GM19239 (cell line): ENCODE measurements at places on chromosomes 3 and 15.

- DNase-seq, result no peak
These were observed 4.5 kb upstream of the TAFA4 start for GRCh38 chr3:68936856-68937255.

GRCh38 chr15:23787346-23788105 is 100.4 kb upstream of the NDN start:
- no peak for DNase-seq

DNA sequence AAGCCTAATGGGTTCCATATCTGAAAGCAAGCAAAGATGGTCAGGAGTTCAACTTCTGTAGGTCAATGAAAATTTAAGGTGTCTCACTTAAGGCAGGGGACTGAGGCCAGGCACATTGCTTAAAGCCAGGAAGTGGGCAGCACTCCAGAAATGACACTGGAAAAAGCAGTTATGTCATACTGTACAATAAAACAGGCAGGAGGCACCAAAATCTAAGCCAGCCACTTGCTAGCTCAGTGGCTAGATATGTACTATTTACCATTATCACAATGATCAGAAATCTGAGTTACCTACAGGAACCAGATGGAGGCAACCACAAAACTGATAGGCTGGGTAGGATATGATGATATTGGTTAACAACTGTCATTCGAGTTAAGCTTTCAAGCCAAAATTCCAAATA is 57.3 kb downstream of the FRMD5 start:
- DNase-seq, result no peak

DNA sequence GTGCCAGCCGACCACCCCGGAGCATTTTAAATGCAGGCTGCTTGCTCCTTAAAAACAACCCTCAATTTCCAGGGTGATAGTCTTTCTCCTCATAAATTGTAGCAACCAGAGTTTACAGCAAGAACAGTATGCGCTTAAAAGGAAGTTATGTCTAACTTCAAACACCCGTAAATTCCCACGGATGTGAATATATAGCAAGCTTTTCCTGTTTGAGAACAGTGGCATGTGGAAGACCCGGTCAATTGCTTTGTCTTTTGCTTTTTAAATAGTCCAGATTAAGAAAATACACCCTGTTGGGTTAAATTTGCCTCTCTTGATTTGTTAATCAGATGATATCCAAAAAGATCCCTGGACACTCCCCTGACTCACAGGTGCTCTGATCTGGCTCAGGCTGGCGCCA is 20.8 kb downstream of the MRPS25 start:
- no peak for DNase-seq

GRCh38 chr3:195550723-195551122 is 7.6 kb upstream of the PPP1R2 start:
- DNase-seq, result no peak

DNA sequence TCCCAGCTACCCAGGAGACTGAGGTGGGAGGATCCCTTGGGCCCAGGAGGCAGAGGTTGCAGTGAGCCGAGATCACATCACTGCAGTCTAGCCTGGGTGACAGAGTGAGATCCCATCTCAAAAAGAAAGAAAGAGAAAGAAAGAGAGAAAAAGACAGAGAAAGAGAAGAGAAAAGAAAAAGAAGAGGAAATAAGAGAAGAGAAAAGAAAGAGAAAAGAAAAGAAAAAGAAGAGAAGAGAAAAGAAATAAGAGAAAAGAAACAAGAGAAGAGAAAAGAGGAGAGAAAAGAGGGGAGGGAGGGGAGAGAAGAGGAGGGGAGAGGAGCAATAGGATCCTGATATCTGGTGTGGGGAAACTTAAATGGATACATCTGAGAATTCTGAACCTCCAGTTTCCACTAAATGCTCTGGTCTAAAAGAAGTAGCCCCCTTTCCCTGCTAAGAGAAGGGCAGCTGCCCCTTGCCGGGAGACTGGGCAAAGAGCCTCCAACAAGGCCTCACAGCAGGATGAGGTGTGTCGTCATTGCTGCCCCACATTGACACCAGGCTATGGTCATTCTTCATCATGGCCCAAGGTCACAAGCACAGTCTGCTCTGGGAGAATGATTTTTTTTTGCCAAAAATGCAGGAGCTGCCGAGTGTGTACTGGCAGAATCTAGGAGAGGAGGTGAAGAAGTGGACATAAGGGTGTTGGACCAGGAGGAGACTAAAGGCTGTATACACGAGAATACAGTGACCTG is 21.1 kb upstream of the COMMD4 start:
- DNase-seq, result no peak

DNA sequence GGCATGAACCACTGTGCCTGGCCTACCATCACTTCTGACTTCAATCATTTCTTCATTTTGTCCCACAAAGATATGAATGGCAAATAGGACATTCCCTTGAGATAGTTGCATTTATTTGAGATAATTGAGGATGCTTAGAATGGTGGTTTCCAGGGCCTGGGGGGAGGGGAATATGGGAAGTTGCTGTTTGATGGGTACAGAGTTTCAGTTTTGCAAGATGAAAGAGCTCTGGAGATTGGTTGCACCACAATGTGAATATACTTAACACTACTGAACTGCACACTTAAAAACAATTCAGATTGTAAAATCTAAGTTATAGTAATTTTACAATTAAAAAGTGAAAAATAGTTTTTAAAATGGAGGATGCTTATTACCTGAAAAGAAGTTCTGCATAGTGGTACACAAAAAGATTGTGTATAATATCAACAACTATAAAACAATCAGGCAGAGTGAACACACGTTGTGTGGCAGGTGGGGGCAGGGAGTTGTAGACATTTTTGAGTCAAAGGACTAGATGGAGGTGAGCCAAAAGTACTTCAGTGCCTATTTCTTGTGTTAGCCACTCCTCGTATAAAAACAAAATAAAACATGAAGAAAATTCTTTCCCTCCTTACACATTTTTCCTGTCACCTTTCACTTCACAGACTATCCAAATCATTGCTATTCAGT is 18.5 kb upstream of the RIOX2 start:
- DNase-seq, result no peak

- no peak for DNase-seq
These were observed 8.0 kb downstream of the POC1A start for GRCh38 chr3:52146189-52146588.

DNA sequence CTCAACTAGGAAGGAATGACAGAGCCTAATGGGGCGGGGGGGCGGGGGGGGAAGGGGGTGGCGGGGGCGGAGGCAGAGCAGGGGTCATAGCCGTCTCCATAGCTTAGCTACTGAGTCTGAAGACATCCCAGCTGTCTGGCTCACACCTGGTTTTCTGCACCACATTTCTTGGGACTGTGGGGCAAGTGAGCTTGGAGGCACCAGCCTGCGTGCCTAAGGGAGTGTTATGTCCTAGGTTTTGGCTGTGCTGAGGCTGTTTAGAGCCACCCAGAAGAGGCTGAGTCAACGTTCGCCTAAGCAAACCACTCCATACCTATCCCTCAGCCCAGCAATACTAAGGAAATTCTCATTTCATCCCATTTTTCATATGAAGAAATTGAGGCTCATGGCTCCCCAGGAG is 1.4 kb downstream of the IL17RD start:
- DNase-seq, result no peak

- DNase-seq, result no peak
These were observed 73.8 kb upstream of the HEG1 start for GRCh38 chr3:125129512-125129997.

DNA sequence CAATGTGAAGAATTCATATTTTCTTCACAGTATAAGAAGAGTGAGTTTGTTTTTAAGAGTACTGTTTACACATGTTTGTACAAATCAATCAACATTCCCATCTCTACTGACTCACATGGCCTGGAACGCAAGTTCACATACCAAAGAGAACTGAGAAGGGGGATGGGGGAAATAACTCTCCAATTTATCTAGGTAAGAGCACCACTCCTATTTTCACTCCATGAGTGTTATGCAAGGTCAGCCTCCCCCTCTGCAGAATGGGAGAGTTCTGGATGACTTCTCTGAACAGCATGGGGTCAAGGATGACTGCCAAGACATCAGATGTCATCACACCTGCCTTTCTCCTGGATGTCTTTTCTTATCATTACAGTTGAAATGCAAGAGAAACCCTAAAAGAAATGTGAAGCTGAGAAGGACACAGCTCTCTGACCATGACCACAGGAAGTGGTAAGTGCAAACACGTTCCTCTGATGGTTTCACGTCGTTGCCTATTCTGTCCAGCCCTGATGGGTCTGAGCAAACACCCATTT is 95.2 kb downstream of the SEMA6D start:
- DNase-seq, result peak; percentile 35

DNA sequence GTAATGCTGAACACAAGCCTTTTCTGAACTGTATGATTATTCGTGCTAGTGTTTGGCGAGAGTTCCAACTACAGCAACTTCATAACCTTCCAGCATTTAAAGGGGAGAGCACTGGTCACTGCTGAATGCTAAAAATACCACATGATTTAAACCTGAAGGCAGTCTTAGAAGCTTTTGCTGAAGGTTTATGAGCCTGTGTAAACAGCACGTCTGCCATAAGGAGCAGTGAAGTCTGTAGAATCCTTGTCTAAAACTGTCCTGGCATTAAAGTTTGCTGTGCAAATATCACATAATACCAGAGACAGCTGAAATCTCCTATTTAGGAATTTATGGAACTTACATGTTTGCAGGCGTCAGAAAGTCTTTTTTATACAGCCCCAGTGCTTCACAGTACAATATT is 5.9 kb downstream of the SATB1 start:
- no peak for DNase-seq

DNA sequence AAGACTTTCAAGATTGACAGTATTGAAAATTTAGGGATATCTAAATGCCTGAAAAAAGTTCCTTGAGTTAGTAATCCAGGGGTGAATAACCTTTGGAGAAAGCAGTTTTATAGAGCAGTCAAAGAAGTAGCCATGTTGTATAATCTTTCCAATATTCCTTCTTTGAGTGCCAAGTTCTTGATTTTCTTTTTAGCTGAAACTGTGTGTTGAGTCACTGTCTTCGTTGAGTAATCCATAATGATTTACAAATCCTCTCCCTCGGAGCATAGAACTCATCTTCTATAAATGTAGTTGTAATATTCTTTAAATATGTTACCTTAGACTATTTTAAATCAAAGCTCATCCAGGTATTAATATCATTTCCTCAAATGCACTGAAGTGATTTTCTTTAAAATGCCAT is 135.2 kb downstream of the BBX start:
- no peak for DNase-seq

GRCh38 chr3:50192689-50193141 is 1.3 kb downstream of the GNAT1 start:
- peak; percentile 97 for DNase-seq

DNA sequence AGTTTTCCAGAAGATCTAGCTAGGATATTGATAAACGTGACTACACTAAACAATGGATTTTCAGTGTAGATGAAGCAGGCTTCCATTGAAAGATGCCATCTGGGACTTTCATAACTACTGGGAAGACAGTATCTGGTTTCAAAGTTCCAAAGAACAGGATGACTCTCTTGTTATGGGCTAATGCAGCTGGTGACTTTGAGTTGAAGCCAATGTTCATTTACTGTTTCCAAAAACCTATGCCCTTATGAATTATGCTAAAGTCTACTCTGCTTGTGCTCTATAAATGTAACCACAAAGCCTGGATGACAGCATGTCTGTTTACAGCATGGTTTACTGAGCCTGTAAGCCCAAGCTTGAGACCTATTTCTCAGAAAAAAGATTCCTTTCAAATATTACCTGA is 245.4 kb downstream of the GBE1 start:
- DNase-seq, result no peak

DNA sequence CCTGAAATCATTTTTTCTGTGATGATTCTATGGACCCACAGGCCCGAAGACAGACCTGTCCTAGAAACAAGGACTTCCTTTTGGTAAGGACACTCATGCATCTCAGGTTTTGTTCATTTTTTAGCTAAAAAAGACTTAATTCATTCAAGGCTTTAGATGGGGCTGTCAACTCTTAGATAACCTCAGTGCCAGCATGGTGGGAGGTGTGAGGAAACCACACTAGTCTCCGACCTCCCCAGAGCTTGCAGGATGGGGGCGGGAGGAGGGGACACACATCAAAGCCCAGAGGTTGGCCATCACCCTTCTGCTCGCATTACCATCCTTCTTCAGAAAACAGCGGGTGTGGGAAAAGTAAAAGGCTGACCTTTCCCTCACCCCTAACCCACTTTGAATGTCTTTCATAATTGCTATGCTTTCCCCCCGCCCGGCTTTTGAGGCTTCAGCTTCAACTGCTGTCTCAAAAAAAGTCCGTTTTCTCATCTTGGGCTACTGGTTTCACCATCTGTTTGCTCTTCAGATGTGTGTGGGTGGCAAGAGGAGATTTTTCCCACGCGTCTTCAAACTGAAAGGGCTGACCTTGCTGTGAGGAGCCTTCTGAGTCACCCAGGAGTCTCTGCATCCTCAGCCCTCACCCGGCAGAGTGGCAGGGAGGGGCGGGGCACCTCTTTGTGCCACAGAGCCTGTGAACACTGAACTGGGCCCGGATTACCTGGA is 27.6 kb upstream of the CXCR6 start:
- peak; percentile 87 for DNase-seq

- DNase-seq, result no peak
These were observed 515.9 kb upstream of the DPPA4 start for GRCh38 chr3:109853077-109853731.

DNA sequence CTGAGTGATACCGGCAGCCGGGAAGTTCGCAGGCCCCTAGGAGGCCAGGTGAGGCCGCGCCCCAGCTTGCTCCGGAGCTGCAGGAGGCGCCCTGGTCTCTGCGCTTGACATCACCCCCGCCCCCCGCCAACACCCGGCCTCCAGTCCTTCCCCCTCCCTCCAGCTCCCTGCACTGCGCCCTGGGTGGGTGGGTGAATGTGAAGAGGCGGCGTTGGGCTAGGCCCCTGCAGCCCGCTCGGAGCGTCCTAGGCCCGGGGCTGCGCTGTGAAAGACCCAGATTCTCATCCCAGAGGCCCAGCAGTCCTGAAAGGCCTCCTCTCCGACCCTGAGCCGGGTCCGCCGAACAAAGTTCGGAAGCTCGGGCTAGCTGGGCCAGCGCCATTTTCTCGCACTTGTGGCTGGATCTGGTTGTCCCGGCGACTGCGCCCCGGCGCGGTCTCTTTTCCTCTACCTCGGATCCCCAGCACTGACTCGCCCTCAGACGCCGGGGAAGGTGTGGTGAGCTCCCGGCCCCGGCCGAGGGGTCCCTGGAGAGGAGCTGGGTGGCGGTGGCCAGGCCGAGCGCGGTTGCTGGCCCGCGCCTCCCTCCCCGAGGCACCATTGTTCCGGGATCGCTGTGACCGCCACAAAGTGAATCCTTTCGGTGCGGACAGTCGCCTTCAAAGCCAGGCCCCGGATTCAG is 12.9 kb downstream of the ZIC4 start:
- DNase-seq, result no peak

- DNase-seq, result no peak
These were observed at the start of gene GPR27 for GRCh38 chr3:71753701-71754609. Gene GPR27 (plus strand): TSS chr3:71753855. CDS start chr3:71754050, 195 bp downstream.

GRCh38 chr15:90642464-90643300 is 74.5 kb upstream of the BLM start:
- no peak for DNase-seq

- DNase-seq, result no peak
These were observed 5.9 kb downstream of the CLK3 start for GRCh38 chr15:74621546-74621920.

DNA sequence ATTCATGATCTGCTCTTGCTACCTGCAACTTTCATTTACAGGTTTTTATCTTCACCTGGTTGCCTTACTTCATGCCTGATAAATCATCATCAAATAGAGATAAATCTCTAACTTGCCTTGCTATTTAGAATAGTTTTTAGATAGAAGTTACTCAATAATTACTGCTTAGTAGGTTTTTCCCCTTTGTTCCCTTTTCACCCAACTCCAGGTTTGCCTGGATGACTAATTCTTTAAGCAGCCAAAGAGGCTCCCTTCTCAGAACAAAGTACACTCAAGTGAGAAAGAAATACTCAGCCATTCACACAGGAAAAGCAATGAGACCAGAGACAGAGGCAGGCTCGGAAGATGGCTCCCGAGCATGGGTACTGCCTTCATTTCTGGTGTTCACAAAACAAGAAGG is 268.1 kb upstream of the CRBN start:
- DNase-seq, result no peak
